ENCODE measurements at places on chromosomes 11 and 22.

- no peak for DNase-seq
Measured at GRCh38 chr11:133383201-133383600, 149.1 kb downstream of the OPCML start.

GRCh38 chr11:72519220-72519881 is 85.0 kb upstream of the CLPB start:
- DNase-seq, result no peak

DNA sequence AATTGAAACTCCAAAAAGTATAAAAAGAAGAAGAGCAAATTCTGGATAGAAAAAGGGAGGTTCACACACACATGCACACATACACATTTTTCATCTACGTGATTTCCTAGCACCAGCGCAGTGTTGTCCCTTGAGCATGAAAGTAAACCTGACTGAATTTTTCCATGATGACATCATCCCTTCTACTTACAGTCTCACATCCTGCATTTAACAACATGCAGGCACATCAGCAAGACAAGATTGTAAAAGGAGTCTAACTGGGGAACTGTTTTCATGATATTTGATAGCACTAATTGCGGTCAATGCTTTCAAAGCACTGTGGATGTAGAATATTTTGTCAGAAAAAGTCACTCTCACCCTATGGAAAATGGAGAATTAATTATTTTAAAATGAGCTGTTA is 36.6 kb downstream of the GAS2 start:
- no peak for DNase-seq

GRCh38 chr11:126607776-126608541 is 252.5 kb downstream of the ST3GAL4 start:
- DNase-seq, result no peak

DNA sequence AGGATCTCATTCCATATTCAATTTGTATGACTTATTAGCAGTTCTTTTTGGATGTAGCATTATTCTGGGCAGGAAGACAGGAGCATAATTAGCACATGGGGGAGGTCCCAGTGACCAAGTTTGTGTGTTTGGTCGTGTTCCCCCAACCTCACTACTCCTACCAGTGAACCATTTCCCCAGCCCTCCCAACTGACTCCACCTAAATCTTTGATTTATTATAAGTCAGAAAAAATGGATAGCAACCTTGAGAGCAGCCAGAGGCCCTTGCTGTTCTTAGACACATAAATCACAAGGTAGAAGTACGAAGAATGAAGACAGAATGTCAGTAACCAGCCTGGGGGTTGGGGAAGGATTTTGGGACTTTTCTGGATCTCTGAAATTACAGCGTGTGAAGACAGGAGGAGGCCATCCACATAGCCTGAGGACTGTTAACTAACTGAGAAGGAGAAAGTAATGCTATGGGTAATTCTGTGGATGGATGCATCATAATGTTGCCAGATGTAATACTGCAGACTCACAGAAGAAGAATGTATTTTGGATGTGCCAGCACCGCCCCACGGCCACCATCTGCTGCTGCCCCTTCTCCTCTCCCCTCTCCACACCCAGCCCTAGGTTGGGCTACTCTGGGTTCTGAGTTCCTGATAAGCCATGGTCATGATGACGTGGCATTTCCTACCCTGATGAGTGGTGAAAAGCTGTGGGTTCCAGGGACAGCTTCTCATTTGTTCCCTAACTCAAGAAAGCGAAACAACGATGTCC is 124.3 kb upstream of the TTC12 start:
- DNase-seq, result no peak

DNA sequence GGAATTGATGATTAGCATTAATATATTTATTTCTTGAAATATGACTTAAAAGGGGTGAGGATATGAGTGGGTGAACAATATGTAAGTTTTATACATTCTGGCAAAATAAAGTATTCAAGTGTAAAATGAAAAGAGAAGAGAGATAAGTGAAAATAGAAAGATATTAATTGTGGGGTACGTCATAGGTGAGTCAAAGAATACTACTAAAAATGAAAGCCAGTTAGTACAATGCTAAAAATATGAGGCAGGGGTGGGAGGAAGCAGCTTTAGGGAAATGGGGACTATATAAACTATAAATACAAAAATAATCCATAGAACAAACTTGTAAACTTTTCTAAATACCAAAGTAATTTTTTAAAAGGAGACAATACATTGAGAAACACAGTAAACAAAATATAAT is 661.4 kb downstream of the CNTN5 start:
- no peak for DNase-seq

DNA sequence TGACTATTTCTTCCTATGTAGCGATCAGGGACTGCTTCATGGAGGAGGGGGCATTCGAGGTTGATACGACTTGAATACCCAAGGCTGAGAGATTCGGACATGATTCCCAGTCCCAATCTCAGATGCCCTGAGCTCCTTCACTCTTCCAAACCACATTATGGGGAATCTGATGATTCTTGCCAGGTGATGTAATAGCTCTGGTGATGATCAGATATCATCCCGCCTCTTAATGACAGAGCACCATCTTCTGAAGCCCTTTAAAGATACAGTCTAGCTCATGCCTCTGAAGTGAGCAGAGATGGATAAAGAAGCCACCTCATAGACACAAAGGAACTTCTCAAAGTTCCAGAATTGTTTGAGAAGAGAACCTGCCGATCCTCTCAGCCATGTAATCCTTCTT is 8.9 kb upstream of the CLMP start:
- DNase-seq, result no peak

All from T-helper 2 cell (primary cell).